ENCODE measurements at places on chromosomes 16 and 17.

- peak; percentile 65 for DNase-seq
These were observed 789.9 kb upstream of the KIF2B start for GRCh38 chr17:53032861-53033271.

DNA sequence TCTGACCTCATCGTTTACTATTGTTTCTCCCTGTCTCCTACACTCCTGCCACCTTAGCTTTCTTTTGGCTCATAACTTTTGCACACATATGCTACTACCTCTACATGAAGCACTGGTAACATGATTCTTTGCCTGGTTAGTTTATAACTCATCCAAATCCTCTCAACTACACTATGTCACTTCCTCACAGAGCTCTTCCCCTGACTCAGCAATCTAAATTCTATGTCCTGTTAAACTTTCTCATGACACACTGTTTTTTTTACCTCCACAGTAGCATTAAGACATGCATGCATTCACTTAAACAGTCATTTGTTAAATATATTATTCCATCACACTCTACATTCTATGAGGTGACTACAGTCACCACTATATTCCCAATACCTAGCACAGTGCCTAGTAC is 19.7 kb downstream of the APPBP2 start:
- peak; percentile 50 for DNase-seq

DNA sequence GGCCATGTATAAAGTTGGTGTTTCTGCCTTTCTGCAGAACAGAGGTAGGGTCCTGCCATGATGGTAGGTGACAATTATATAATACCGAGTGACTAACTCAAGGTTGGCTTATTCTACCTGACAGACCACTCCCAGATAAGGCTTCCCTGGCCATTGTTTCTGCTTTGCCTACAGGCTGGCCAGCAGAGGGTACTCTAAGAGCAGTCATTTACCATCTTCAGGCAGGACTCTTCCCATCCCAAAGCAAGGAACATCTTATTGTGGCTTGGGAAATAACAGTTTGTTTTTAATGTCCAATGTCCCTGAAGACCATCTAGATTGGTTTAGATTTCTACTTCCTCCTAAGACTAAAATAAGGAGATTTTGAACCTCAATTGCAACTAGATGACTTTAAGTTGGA is 74.1 kb downstream of the SNX11 start:
- DNase-seq = peak; percentile 50

DNA sequence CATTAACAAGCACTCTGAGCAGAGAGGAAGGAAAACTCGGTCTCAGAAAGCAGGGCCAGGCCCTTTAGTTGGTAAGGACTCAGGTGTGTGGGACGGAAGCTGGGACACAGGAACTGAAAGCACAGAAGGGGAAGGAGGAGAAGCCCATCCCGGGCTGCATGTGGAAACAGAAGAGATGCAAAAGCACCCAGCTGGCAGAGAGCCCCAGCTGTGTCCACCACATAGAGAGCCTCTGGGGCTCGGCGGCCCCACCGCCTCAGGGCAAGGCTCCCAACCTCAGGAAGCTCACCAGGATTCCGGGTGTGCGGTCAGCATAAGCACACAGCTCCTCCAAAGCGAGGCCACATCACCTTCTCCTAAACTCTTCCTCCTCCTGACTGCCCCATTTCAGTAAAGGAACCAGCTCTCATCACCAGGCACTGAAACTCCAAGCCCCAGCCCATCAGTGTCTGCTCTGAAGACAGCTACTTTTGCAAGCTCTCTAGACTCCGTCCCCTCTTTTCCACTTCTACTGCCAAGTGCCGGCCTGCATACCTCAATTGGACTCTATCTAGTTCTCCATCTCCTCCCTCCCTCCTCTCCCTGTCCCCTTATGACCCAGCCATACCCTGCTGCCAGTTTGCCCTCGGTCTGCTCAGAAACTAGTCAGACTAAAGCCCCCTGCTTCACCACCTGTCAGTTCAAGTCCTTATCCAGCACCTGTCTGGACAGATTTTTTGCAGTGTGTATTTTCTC is 6.0 kb downstream of the ST3GAL2 start:
- no peak for DNase-seq

DNA sequence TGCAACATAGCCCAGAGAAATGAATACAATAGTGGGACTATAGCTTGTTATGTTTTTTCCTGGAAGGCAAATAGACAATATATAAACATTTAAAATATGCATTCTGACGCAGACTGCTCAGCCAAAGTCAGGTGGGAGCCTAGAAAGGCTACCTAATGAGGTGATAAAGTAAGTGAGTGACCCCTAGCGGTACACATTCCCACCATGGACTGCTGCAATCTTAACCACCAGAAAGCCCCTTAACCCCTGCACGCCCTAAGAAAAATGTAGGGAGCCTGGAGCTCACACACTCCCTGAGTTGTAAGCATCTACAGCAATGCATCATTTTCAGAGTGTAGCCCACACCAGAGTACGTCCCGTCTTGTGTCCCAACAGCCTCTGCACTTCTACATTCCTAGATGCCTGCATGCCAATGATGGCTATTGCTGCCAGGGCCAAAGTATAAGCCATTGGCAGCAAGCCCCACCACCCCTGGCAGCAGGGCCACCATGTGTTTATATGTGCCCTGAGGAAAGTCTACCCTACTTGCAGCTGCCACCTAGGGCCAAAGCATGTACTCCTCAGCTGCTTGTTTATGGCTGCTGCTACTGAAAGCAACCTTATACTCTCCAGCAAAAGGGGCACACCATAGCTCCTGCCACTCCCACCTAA is 127.6 kb downstream of the KIF2B start:
- DNase-seq = peak; percentile 19

DNA sequence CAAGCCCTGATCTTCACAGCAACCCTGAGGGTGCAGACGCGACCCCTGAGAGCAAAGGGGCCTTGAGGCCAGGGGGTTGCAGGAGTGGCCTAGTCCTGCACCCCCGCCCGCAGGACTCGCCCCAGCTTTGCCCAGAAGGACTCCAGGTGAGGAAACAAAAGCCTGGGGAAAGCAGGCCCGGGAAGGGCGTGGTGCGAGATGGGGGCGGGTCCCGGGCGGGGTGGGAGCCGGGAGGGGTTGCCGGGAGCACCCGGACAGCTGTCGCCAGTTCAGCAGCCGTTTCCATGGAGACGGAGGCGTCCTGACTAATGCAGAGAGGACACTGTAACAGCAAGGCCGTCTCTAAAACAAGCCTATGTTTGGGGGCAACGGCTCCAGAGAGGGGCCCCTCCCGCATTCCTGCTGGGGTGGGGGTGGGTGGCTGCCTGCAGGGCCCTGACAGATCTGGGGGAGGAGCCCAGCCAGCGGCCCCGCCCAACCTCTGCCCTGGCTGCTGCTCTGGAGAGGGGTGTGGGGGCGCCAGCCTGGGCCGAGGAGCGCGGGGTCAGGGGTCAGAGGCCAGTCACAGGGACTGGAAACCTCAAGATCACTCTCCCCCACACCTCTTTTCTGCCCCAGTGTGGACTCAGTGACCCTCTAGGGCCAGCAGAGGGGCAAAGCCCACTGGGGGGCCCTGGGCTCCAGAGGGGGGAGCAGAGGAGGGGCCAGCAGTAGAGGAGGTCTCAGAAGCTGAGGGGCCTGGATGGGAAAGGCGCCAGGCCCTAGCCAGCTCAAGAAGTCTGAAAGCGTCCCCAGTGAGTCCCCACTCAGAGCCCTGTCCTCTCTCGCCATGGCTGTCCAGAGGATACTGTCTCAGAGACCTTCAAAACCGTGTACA is 3.1 kb upstream of the TPPP3 start:
- peak; percentile 67 for DNase-seq
